Thyroid gland (tissue), 4 donors: ENCODE measurements at places on chromosomes 1 and 21. TPM values are rescaled to one million over a fixed set of nuclear protein-coding genes. Genes with fewer than 3 reads are reported as not detected.

GRCh38 chr1:93490357-93490756 lies 42.4 kb downstream of the FNBP1L start:
- DNase-seq: no peak

DNA sequence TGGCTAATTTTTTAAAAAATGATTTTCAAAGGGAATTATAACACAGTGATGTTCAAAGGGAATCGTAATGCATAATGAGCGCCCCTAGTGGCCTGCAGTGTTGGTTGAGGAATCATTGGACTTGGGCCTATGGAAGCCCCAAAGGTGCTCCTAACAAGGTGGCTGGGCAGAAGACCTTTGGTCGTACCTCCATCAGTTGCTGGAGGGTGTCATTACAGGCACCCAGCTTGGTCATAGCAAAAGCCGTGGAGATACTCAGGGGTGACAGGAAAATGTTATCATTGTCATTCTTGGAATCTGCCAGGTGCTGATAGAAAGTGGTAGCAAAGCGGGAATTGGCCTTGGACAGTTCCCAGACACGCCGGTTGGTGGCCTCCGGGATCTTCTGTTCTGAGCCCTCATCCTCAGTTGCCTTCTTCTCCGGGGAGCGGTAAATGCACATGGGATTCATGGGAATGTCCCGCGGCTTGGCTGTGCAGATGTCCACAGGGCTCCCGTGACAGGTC lies 2.7 kb downstream of the SERPINC1 start:
- peak; percentile 22 for DNase-seq

- DNase-seq: peak; percentile 48
These were observed 629 bp downstream of the TAF5L start for GRCh38 chr1:229625071-229625914.

The FCRL5 gene
- total RNA-seq: not detected

- no peak for DNase-seq
These were observed 7.4 kb upstream of the KLHDC7A start for GRCh38 chr1:18473195-18473815.

The CHIT1 gene
- total RNA-seq: 9.0 TPM

- no peak for DNase-seq
These were observed 144.6 kb upstream of the HMGB4 start for GRCh38 chr1:33719326-33719725.

The ADARB1 gene
- total RNA-seq: 12.4 TPM

GRCh38 chr1:5563861-5564577 lies 428.2 kb downstream of the NPHP4 start:
- no peak for DNase-seq
